ENCODE measurements at places on chromosomes 13 and 19.

DNA sequence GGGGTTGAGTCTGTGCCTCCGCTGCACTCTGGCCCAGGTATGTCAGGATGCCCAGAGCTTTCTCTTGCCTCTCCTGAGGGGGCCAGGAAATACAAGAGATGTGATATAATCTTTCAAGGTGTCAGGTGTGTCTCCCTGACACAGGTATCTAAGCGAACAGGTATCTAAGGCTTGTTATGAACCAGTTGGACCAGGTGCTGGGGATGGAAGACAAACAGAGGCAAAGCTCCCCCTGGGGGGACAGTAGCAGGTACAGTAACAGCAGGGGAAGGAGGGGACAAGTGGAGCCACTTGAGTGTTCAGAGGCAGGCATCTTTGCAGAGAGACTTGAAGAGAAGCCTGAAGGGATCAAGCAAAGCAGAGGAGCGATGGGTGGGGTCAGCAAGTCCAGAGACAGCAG is 2.6 kb downstream of the LENG1 start:
- DNase-seq = no peak

GRCh38 chr13:104634016-104634415 is 1567.8 kb upstream of the SLC10A2 start:
- no peak for DNase-seq

DNA sequence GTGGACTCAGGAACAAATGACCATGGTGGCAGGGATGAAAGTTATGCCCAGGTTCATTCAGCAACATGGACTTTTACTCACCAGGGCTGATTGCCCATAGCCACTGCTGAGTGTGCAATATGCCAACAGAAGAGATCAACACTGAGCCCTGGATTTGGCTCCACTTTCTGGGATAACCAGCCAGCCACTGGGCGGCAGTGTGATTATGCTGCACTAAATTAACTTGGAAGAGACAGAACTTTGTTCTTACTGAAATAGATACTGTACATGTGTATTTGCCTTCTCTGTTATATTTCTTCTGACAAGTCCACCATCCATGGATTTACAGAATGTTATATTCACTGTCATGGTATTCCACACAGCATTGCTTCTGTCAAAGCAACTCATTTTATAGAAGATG is 257.4 kb downstream of the TDRD3 start:
- DNase-seq = peak; percentile 1

DNA sequence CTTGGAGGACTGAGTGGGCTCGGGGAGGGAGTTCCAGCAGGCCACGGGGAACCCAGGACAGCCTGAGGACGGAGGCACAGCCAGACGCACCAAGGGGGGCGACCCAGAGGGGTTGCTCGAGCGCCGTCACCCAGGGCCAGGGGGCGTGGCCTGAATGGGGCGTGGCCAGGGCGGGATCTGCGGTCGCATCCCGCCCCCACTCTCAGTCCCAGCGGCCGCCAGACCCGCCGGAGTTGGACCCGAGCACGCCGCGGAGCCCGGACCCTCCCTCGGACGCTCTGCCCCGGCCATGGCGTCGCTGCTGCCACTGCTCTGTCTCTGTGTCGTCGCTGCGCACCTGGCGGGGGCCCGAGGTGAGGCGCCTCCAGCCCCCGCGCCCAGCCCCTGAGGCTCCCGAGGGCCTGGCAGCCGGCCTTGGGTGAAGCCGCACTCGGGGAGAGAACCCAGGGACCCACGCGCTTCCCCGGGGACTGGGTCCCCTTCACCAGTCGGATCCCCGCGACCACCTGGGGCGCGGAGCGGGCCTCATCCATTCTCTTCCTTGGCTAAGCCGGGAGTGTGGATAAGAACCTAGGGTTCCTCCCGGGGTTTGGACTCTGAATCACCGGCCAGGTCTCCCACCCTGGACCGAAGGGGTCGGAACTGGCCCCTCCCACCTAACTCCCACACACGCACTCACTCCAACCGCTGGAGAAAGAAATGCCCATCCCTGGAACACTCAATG is at the start of gene CILP2:
CILP2 (plus strand) TSS at position 205 of the 724 bp plus-strand sequence; CDS start at position 290, 85 bp downstream.
- DNase-seq = no peak

GRCh38 chr19:58569943-58570670 is 3.0 kb downstream of the MZF1 start:
- DNase-seq = no peak

- no peak for DNase-seq
Observed at GRCh38 chr13:103540382-103540765, 474.2 kb upstream of the SLC10A2 start.

DNA sequence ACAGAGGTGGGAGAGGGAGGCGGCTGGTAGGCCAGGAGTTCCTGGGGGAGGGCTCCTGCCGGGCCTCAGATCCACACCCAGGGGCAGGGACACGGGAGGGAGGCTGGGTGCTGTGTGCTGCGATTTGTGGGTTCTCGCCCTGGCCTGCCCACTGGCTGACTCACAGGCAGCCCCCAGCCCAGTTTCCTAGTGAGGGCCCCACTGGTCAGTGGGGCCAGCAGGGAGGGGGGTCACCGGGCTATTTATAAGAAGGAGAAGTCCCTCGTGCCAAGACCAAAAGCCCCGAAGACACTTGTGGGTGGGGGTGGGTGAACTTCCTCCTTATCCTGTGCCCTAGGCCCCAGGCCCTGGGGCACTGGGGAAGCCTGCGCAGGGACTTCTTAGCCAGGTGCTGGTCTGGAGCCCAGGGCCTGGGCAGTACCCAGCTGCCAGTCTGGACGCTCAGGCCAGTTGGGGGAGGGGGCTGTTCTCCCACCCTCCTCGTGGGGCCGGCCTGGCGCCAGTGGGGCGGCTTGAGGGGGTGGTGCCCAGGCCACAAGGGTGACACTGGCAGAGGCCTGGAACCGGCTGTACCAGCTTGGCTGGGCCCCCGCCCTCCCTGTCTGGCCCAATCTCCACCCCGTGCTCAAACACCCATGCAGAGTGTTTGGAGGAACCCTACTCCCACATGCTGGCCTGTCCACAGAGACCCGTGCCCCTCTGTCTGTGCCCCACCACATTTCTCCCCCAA is 5.0 kb upstream of the JUNB start:
- no peak for DNase-seq

GRCh38 chr13:109196948-109197347 is 567.5 kb downstream of the MYO16 start:
- DNase-seq = no peak

GRCh38 chr13:50355797-50356196 is 340.6 kb downstream of the KCNRG start:
- DNase-seq = no peak

- DNase-seq = no peak
Observed at GRCh38 chr19:32269831-32270230, 75.6 kb upstream of the ZNF507 start.

GRCh38 chr13:68358294-68358705 is 1128.2 kb upstream of the PCDH9 start:
- no peak for DNase-seq

DNA sequence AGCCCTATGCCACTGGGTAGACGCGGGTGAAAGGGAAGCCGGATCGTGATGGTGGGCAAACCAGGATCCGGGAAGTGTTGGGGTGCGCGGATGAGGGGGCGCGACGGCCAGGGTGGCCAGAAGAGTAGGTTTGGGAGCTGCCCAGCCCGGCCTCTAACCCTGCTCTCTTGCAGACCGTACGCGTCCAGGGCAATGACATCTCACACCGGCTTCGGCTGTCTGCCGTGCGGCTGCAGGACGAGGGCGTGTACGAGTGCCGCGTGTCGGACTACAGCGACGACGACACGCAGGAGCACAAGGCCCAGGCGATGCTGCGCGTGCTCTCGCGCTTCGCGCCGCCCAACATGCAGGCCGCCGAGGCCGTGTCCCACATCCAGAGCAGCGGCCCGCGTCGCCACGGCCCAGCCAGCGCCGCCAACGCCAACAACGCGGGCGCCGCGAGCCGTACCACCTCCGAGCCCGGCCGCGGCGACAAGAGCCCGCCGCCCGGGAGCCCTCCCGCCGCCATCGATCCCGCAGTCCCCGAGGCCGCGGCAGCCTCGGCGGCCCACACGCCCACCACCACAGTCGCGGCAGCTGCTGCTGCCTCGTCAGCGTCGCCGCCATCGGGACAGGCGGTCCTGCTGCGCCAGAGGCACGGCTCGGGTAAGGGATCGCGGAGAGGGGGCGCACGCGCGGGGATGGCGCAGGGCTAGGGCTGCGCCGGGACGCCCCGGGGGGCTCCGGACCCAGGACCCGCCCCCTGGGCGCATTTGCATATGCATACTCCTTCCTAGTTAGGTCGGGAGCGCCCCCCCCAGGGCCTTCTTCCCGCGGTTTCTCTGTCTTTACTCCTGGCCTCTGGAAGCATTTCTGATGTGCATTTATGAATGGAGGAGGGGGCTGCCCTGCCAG is 4.1 kb downstream of the VSTM2B start:
- no peak for DNase-seq

DNA sequence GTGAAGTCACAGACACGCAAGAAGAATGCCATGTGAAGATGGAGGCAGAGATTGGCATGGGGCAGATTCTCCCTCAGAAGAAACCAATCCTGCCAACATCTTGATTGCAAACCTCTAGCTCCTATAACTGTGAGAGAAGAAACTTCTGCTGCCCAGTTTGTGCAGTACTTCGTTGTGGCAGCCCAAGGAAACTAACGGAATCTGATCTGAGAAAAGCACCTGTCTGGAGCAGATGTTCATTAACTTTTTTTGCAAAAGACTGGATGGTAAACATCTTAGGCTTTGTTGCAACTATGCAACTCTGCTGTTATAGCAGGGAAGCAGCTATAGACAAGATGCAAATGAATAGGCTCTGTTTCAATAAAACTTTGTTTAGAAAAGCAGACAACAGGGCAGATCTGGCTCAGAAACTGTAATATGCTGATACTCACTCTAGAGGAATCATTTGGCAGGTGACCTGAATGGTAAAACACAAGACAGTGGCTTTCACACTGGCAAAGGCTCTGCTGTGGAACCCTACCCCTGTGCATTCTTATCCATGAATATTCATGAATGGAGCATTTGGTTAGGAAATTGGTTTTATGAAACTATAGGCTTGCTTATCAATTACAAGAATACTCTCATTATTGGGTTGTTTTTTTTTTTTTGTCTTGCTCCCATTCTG is 25.3 kb upstream of the CPB2 start:
- DNase-seq = no peak

GRCh38 chr19:2294687-2295335 is 12.8 kb upstream of the PEAK3 start:
- DNase-seq = peak; percentile 33

- no peak for DNase-seq
Observed at GRCh38 chr13:33349986-33350826, 64.7 kb upstream of the STARD13 start.

DNA sequence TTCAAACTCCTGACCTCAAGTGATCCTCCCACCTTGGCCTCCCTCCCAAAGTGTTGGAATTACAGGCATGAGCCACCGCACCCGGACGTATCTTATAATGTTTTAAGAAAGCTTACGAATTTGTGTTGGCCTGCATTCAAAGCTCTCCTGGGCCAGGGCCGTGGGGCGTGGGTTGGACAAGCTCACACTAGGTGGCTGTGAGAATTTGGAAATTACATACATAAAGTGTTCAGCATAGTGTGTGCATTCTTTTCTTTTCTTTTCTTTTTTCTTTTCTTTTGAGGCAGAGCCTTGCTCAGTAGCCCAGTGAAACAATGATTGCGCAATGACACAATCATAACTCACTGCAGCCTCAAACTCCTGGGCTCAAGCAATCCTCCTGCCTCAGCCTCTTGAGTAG is 2.6 kb downstream of the ZSWIM4 start:
- DNase-seq = no peak

- DNase-seq = no peak
Observed at GRCh38 chr19:39190768-39191167, 6.0 kb upstream of the NCCRP1 start.

DNA sequence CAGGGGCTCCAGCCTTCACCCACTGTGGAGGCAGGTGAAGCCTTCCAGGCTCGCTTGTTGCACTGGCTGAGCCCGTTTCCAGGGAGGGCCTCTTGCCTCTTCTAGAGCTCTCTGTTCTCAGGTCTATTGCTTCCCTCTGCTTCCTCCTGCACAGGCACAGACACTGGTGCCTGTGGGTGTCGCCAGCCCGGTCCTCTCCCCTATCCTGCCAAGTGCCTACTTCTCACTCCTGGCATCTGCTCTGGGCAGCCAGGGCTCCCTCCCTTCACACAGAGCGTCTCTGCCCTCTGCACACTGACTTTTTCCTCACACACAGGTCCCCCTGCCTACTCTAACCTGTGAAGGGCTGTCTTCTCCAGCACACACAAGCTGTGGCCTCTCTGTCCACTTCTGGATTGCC is 60.3 kb downstream of the SLC7A9 start:
- no peak for DNase-seq

GRCh38 chr19:1068009-1069001 is 1.3 kb downstream of the ARHGAP45 start:
- no peak for DNase-seq

- no peak for DNase-seq
Observed at GRCh38 chr13:112356190-112356589, 20.0 kb upstream of the SPACA7 start.

DNA sequence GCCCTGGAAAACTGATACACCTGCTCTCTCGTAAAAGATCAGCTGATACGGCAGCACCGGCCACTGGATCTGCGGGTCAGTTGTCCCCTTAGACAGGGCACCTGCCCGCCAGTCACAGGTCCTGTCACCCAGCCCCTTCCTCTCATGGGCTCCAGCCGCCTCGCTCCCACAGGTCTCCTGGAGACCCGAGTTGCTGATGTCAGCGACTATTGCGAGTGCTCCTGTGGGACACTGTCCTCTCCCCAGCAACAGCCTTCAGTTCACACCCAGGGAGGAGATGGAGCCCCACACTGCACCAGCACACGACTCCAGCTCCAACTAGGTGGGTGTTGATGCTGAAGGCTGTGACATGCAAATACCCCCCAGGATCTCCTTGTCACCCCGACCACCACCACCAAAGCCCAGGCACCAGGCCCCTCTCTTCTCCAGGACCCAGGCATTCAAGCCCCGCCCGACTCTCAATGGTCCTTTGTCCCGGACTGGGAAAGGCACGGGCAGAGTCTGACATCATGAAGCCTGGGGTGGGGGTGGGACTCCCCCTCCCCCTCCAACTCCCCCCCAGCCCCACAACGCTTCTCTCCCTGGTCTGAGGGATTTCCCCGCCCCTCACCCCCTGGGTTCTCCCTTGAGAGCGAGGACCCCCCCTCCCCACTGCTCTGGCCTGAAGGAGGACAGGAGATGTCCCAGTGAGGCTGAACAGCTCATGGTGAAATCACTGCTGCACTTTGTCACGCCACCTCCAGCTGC is 1.4 kb upstream of the MAG start:
- DNase-seq = no peak

GRCh38 chr19:2588081-2588777 is 112.3 kb downstream of the GADD45B start:
- DNase-seq = no peak

- no peak for DNase-seq
Observed at GRCh38 chr13:28408235-28408848, 86.6 kb downstream of the FLT1 start.

- DNase-seq = no peak
Observed at GRCh38 chr19:45166723-45167252, 6.0 kb upstream of the NKPD1 start.

- DNase-seq = no peak
Observed at GRCh38 chr19:15283141-15283883, 49.0 kb downstream of the BRD4 start.

GRCh38 chr13:97878431-97879375 is 74.8 kb upstream of the IPO5 start:
- DNase-seq = no peak
